Neural crest cell (in vitro differentiated cells): ENCODE measurements at places on chromosomes 6 and 20. TPM values are rescaled to one million over a fixed set of nuclear protein-coding genes. Genes with fewer than 3 reads are reported as not detected.

Gene PTPRA
- 86.5 and 88.7 TPM in 2 replicates for total RNA-seq

Gene IP6K3
- 0.72 and 0.89 TPM in 2 replicates for total RNA-seq

- DNase-seq, result no peak
Observed at GRCh38 chr6:11460001-11460668, 77.4 kb upstream of the TMEM170B start.

- DNase-seq, result no peak
Observed at GRCh38 chr6:35475573-35475972, 7.4 kb downstream of the RPL10A start.

- DNase-seq, result no peak
Observed at GRCh38 chr6:151001387-151002056, 136.0 kb downstream of the MTHFD1L start.

- DNase-seq, result peak; percentile 54
Observed at GRCh38 chr6:125790358-125791150, at the start of gene NCOA7. Gene NCOA7 (plus strand): TSS chr6:125790960. CDS start chr6:125815355, 24,395 bp downstream.
